Posterior cingulate gyrus (tissue), 11 donors: ENCODE measurements at places on chromosomes 2 and 18.
A peak's percentile ranks its signal among the peaks of the same experiment; 100 is the strongest.

GRCh38 chr2:217440000-217440399, 562.8 kb downstream of the TNS1 start:
- no peak for DNase-seq

DNA sequence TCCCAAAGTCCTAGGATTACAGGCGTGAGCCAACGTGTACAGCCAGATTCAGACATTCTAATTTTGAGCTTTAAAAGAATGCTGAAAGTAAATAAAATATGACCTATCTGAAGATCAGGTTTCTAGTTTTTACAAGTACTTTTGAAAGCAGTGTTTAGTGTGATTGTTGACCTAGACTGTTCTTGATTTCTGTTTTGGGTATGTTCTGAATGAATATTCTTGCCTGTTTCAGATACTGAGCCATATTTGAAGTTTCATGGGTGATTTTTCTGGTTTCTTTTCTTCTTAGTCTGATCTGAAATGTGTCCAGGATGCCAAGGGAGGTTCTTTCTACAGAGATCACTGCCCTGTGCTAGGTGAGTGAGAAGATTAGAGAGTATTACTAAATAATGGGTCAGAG, 37.2 kb downstream of the MIB1 start:
- DNase-seq: no peak

GRCh38 chr2:73252238-73253027, 18.3 kb downstream of the CCT7 start:
- no peak for DNase-seq

- DNase-seq: no peak
These were observed 823.6 kb downstream of the GALR1 start for GRCh38 chr18:78073275-78073674.

DNA sequence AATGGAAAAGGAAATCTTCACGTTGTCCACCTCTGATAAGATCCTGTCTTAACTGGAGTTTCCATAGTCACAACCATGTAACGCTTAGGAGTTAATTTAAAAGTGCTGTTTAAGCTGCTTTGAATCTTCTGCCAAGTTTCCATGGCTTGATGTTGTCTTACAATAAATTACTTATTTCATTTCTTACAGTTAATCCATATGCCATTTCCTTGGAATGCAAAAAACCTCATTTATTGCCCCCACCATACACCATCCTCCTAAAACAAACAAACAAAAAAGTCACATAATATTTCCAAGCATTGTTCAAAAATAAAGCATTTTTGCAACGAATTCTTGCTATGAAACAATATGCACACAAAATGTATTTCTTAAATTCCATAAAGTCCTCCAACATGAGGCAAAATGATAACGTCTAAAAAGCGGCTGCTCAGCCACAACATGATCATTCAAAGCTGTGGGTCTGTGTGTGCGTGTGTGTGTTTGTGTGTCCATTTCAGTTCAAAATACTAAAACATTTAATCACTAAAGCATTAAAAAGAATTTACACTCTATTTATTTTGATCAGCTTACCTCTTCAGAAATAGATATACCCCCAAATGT, 46.8 kb upstream of the PXDN start:
- DNase-seq: no peak

GRCh38 chr18:41630232-41630886, 324.7 kb upstream of the PIK3C3 start:
- no peak for DNase-seq

- no peak for DNase-seq
These were observed 260.7 kb upstream of the MGAT5 start for GRCh38 chr2:133993160-133993559.

- no peak for DNase-seq
These were observed 590.5 kb upstream of the SLC8A1 start for GRCh38 chr2:41042343-41042742.

- no peak for DNase-seq
These were observed 6.1 kb upstream of the OTOF start for GRCh38 chr2:26483957-26484565.

- no peak for DNase-seq
These were observed 93.7 kb downstream of the PLCL1 start for GRCh38 chr2:197897960-197898678.

DNA sequence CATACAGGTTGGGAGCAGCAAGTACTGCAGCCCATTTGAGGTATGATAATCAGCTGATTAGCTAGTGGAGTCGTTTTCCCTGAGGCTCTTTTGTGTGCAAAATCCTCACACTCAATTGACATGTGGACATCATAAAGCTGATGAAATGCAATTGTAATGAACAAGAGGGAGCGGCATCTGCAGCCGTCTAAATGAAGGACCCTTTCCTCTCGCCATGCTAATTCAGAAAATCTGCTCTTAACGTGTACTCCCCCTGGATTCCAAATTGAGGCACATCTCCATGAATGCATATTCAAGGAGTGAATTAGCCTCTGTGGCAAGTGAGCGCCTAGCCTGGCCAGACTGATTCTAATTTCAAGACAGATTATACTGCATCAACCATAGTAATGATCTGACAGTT, 260.9 kb upstream of the ATP5MC3 start:
- no peak for DNase-seq

GRCh38 chr2:102116630-102117471, 25.7 kb upstream of the IL1R1 start:
- DNase-seq: no peak

- DNase-seq: no peak
These were observed 99.3 kb downstream of the SPOPL start for GRCh38 chr2:138600732-138601457.

DNA sequence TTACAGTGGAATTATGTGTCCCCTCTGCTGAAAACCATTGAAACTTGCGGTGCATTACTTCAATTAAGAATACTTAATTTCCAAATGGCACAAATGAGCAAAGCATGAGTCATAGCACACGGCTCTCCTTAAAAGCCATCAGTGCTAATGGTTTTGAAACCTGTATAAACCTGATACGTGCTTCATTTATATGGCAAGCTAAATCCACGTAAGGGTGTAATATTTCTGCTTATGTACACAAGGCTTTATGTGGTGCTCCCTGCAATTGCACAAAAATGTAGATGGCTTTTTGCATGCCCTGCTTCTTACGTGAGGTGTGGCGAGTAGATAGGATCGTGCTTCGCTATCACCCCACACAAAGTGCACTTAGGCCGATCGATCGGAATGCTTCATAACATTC, 840.9 kb downstream of the GALR1 start:
- DNase-seq: no peak

- DNase-seq: no peak
These were observed 24.3 kb downstream of the DIS3L2 start for GRCh38 chr2:231985823-231986261.

DNA sequence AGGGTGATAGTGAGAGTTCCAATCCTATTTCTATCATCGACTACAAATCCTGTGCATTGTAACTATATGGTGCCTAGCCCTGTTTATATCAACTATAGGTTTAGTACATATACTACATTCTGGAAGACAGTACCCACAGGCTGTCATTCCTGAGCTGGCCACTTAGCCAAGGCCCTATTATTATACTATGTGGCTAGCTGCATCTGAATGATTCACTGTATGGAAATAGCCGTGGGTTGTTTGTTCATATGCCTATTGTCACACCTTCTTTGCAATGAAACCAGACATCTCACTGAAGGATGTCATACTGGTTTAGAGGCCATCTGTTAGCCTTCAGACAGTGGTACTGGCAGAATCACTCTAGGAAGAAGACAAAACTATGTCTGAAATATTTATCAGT, 62.3 kb upstream of the FSIP2 start:
- no peak for DNase-seq

- no peak for DNase-seq
These were observed 11.5 kb upstream of the INPP5D start for GRCh38 chr2:233048569-233049193.

GRCh38 chr2:85709401-85709811, 15.2 kb downstream of the GNLY start:
- DNase-seq: no peak

- DNase-seq: peak; percentile 32
These were observed at the start of gene ATP8B1 for GRCh38 chr18:57803103-57803969. Gene ATP8B1 (minus strand): TSS chr18:57803315. CDS start chr18:57731807, 71,508 bp downstream.

DNA sequence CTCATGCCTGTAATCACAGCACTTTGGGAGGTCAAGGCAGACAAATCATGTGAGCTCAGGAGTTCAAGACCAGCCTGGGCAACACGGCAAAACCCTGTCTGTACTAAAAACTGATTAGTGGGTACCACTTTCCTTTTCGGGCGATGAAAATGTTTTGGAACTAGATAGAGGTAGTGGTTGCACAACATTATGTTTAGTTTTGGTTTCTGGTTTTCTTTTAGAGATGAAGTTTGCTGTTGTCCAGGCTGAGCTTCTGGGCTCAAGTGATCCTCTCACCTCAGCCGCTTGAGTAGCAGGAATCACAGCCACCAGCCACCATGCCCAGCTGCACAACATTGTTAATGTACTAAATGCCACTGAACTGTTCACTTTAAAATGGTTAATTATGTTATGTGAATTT, 27.6 kb downstream of the AAK1 start:
- no peak for DNase-seq

DNA sequence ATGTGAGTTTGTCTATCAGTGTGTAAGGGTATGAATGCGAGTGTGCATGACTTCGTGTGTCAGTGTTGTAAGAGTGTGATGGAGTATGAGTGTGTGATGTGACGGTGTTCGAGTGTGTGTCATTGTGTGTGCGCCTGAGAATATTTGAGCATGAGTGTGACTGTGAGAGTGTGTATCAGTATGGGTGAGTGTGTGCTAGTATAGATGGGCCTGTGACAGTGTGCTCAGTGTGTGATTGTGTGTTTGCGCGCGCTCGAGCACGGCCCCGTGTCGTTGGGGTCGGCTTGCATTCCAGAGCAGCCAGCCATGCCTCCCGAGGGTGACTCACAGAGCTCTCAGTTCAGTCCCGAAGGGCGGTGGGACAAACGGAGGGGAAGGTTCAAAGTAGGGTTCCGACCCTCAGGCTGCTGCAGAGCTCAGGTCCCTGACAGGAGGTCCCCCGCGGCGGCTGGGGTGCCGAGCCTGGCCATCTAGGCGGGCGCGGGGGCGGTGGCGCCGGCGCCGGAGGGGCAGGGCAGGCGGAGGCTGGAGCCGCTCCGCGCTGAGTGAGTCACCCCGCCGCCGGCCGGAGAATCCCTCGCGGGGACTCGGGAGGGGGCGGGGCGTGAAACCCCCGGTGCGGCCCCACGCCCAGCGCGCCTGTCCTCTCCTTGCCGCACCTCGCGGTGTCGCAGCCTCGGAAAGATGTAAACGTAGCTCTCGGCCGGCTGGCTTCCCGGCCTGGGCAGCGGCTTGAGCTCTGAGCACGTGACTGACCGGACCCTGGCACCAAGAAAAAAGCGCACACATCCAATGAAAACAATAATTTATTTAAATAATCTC, 3.8 kb downstream of the DLX2 start:
- DNase-seq: no peak
